NAMALWA (cell line): ENCODE measurements at places on chromosomes 16 and 17.

GRCh38 chr17:39704821-39705551, 5.1 kb downstream of the ERBB2 start:
- no peak for DNase-seq

DNA sequence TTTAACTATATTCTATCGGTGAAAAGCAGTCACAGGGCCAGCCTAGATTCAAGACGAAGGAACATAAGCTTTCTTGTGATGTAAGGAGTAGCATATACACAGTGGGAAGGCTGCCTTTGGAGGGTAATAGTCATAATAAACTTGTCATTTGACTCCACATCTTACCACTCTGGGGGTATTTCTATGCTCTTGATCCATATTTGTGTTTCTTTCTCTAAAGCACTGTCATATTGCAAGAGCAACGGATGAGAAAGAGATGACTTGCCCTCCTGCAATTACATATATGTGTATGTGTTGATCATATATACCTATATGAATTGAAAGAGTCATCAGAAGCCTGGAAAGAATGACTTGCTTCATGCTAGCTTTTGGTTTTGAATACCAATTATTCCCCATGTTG, 225.4 kb upstream of the HS3ST3A1 start:
- DNase-seq, result no peak

- DNase-seq, result no peak
Measured at GRCh38 chr17:38543403-38544174, 62.2 kb downstream of the SRCIN1 start.

DNA sequence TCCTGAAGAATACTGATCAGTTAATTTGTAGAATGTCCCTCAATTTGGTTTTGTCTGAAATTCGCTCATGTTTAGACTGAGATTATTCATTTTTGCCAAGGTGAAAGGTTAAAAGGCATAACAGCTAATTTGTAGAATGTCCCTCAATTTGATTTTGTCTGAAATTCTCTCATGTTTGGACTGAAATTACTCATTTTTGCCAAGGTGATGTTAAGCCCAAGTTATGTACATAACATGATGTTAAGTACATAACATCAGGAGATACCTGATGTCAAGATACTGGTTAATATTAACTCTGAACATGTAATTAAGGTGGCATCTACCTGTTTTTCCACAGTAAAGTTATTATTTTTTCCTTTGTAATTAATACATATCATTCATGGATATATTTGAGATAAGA, 243.4 kb upstream of the PMFBP1 start:
- DNase-seq, result no peak

DNA sequence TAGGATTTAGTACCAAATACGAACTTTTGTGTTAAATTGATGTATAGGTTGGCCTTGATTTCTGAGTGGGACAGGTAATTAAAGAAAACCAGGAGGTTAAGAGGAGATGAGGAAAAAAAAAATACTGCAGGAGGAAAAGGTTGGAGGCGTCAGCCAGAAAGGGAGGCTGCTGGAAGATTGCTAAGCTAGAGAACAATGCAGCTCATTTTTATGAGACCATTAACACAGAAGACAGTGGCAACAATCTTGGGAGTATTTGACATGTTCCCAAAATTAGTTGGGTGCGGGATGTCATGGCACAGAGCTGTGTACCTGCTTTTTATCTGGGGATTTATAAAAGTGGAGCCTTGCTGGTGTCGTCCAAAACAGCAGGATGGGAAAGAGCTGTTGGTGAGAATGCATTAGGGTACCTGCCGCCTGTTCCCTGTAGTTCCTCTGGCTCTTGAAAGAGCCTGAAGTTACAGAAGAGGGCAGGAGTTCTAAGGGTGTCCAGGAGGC, 229.3 kb downstream of the RBFOX1 start:
- DNase-seq, result no peak

DNA sequence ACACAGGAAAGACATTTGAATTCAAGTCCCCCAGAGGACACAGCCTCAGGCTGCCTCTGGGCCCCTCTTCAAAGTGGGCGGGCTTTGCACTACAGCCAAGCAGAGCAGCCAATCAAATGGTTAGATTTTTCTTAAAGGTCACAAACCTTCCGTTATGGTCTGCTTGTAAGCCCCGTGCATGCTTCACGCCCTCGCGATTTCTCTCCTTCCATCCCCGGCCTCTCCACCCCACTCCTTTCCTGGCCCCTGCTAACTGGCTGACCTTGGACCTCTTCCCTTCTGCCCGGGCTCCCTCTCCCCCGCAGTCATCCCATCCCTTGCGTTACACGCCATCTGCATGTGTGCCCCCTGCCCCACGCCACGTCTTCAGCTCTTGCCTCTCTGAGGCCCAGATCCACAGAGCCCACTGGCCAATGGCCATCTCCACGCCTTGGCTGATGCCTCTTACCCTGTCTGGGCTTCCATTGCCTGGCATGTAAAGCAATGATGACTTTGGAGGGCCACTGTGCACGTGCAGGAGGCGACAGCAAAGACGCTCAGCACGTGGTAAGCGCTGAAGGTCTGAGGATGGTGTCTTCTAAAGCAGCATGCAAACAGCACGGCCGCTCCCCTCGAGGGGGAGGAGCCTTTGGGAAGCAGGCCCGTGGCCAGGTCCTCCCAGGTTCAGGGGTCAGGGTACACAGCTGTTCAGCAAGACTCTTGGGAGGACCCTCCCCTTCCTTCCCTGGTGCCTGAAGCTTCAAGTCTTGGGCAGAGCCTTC, 86.8 kb downstream of the ZDHHC7 start:
- peak; percentile 15 for DNase-seq

GRCh38 chr16:12016291-12016947, 39.9 kb downstream of the SNX29 start:
- no peak for DNase-seq

DNA sequence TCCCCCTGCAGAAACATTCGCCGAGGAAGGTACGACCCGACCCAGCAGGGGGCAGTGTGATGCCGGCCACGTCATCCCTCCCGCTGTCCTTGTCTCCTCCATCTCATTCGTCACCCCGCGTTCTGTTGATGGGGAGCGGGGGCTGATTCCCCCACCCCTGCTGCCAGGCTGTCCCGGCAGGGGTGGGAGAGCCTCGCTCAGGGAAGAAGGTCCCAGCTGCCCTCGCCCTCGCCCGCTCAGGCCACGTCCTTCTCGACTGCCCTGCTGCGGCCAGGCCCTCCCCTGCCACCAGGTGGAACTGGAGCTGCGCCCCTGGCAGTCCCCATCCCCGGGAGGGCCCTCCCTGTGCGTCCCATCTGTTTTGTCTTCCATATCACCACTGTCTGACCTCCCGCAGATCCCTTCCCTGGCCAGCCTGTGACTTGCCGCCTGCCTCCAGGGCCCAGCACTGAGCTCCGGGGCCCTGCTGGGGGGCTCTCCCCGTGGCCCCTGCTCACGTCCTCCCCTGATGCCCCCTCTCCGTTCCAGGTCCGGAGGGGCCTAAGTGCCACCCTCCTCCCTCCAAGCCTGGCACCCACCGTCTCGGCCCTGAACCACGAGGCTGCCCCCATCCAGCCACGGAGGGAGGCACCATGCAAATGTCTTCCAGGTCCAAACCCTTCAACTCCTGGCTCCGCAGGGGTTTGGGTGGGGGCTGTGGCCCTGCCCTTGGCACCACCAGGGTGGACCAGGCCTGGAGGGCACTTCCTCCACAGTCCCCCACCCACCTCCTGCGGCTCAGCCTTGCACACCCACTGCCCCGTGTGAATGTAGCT, 20.6 kb downstream of the ADAM11 start:
- peak; percentile 86 for DNase-seq

GRCh38 chr16:66326991-66327513, 39.4 kb upstream of the CDH5 start:
- no peak for DNase-seq

GRCh38 chr16:56389554-56389953, 35.8 kb downstream of the AMFR start:
- no peak for DNase-seq

DNA sequence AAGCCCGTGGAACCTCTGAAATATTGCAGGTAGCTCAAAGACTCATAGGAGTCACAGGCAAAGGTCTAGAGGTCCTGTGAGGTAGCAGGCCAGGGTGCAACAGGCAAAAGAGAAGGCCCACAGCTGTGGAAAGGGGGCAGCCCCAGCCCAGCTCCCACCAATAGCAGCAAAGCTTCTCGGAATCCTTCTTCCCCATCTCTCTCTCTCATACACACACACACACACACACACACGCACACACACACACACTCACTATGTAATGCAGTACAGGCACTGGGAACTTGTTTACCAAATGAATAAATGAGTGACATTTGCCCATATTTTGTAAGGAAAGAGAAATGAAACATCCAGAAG, 16.8 kb upstream of the SUPT4H1 start:
- no peak for DNase-seq

DNA sequence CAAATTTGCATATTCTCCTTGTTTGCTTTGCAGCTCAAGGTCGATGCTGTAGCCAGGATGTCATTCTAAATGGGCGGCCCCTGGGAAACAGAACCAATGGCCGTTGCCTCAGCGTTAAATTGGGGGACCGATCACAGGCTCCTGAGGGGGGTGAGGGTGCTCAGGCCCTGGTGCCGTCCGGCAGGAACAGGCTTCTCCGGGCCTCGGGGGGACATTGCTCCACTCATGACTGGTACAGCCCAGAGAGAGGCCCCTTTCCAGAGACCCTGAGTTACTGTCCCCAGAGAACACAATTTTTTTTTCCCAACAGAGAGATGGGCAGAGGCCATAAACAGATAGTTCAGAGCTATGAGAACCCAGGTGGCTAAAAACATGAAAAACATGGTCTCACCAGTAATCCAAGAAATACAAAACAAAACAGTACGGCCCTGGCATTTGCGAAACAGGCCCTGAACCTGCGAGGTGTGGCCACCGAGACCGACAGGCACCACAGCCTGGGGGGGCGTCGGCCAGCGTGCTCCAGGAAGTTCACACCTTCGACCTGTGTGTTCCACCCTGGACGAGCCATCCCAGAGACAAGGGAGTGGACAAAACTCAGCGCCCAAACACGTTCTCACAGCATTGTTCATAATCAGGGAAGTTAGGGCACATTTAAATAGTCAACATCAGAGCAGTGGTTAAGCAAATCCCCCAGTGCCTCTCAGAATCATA, 82.8 kb downstream of the METRNL start:
- DNase-seq, result no peak

GRCh38 chr17:73528679-73529078, 115.6 kb downstream of the SDK2 start:
- DNase-seq, result no peak

- DNase-seq, result no peak
Measured at GRCh38 chr17:55336426-55336825, 71.7 kb downstream of the HLF start.

GRCh38 chr17:74566132-74566753, 1.1 kb downstream of the CD300H start:
- DNase-seq, result peak; percentile 56

GRCh38 chr17:28404461-28404811, 1.6 kb downstream of the SLC46A1 start:
- DNase-seq, result no peak

DNA sequence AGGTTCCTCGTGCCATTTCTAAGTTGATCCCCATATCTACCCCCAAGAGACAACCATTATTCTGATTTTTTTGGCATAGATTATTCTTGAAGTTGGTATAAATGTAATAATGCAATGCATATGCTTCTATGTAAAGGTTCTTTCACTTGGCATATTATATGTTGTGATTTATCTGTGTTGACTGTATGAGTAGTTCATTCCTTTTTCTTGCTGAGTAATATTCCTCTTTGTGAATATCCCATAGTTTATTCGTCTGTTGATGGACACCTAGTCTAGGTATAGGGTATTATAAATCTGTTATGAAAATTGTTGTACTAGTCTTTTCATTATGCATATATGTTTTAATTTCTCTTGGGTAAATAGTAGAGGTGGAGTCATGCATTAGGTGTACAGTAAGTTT, 36.6 kb downstream of the TANC2 start:
- no peak for DNase-seq

DNA sequence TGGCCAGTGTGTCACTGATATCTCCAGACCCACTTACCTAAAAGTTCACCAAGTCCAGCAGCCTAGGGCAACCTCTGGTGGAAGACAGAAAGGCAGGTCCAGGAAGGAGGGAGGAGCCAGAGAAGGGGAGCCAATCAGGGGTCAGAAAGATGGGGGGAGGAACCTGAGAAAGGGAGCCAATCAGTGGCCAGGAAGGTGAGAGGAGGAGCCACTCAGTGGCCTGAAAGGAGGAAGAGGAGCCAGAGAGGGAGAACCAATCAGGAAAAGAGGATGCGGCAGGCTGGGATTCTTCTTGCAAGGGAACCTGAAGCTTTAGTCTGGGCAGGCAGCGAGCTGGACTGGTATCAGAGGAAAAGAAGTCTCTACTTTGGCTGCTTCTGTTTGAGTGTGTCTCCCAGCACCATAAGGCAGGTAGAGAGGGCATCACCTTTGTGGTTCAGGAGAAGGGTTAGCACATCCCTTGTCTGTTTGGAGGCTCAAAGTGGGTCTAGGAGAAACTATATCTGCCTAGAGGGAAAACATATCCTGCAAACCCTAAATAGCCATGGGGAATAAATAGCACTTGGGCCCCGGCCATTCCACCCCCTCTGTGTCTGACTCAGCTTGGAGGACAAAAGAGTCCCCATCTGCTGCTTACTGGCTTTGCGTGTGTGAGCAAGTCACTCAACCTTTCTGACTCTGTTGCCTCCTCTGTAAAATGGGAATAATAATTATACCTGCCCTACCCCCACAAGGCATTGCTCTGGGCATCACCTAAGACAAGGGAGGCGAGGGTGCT, 43.4 kb upstream of the CRHR1 start:
- peak; percentile 92 for DNase-seq

DNA sequence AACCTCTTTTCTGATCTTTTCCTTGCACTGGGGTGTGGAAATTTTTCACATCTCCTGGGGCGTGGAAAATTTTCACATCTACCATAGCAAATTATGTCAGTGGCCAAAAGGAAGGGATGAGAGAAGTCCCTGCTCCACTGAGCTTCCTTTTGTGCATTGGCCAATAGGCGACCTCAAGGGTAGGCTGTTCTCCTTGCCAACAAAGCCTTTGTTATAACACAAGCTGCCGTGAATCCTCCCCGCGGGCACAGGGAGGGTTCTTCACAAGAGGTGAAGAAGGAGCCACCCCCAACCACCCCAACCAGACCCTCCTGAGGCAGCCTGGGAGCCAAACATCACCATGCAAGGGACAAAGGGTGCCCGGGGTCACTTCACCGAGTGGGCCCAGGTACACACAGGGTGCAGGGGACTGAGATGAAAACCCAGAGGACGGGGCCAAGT, 6.5 kb downstream of the SLC5A11 start:
- DNase-seq, result no peak

GRCh38 chr17:79843816-79844800, 4.9 kb upstream of the CBX4 start:
- no peak for DNase-seq

- DNase-seq, result no peak
Measured at GRCh38 chr17:33124871-33125551, 133.4 kb downstream of the SPACA3 start.
